ENCODE measurements at places on chromosomes 5 and 9.

GRCh38 chr5:173998531-173998930, 9.6 kb downstream of the C5orf47 start:
- no peak for DNase-seq

GRCh38 chr9:137150617-137151457, 11.9 kb downstream of the GRIN1 start:
- DNase-seq: no peak

- DNase-seq: no peak
Measured at GRCh38 chr5:118007262-118007661, 981.1 kb downstream of the DTWD2 start.

DNA sequence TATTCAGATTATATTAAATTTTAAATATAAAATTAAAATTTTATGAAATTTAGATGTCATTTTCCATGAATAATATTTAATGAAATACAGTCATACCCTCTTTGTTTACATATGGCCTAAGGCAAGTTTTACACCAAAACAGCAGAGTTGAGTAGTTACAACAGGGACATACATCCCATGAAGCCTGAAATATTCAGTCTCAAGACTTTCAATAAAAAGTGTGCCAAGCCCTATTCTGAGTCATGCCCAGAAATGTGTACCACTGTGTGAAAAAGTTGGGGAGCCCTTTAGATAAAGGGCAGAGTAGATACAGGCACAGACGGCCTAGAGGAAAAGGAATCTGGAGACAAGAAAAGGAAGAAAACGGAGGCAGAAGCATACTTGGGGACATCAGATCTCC, 261.3 kb downstream of the SGCD start:
- DNase-seq: no peak

GRCh38 chr9:71285191-71285656, 163.8 kb upstream of the TRPM3 start:
- DNase-seq: peak; percentile 69

DNA sequence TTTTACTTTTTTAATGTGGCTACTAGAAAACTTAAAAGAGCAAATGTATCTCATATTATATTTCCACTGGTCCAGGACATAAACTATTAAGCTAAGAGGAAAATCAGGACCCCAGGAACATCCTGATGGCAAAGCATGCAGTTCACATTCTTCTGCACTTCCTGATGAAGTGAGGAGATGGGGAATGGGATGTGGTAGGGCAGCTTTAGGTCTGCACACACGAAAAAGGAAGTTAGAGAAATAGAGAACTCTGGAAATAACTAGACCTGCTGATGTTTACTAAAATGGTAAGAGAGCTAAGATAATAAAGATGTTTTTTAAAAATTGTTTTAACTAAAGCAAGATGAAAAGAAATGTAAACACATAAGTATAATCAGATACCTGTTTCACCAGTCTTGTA, 39.7 kb upstream of the NIPBL start:
- no peak for DNase-seq

GRCh38 chr9:135186248-135187164, 99.0 kb downstream of the OLFM1 start:
- DNase-seq: no peak

GRCh38 chr5:72634444-72634843, 127.2 kb upstream of the ZNF366 start:
- peak; percentile 42 for DNase-seq

DNA sequence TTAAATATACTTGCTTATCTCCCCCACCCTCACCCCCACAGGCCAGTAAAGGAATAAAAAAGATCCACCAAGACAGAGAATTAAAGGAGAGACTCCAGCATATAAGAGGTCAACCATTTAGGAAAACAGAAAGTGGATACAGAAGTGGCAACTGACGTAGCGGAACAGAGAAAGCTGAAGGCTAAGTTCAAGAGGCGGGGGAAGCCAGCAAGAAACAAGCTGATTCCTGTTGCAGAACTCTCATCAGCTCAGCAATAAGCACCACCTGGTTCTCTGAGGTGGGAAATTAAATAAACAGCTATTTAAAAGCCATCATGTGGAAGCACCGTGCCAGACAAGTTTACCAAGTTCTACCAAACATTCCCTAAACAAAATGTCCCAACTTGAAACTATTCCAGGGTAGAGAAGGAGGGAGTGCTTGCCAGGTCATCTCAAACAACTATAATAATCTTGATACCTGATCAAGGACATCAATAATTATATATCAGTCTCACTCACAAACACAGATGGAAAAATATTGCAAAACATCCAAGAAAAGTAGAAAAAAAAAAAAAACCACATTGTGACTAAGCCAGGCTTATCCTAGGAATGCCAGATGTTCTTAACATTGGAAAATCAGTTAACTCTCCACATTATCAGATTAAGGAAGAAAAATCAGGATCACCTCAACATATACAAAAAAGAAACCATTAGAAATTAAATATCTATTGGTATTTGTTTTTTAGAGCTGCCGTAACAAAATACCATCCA, 7.3 kb upstream of the ARL15 start:
- DNase-seq: peak; percentile 55

DNA sequence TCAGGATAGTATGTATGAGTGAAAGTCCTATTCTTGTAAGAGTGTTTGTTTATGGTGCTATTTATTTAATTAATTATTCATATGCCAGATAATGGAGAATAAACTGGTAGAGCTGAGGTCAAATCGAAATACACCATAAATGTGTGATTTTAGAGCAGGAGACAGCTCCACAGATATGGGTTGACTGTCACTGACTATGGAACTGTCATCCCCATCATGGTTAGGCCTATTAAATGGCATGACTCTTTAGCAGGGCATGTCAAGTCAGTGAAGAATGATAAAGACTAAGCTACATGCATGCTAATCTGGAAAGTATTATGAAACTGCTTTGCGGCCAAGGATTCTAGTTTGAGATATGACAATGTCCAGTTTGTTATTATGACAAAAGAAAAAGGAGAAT, 658.6 kb downstream of the ISL1 start:
- DNase-seq: no peak

GRCh38 chr5:146369691-146370090, 31.1 kb downstream of the POU4F3 start:
- DNase-seq: peak; percentile 77

- DNase-seq: no peak
Measured at GRCh38 chr5:10295619-10296326, 11.9 kb downstream of the CMBL start.

- no peak for DNase-seq
Measured at GRCh38 chr5:61525512-61526206, 193.6 kb downstream of the ZSWIM6 start.

DNA sequence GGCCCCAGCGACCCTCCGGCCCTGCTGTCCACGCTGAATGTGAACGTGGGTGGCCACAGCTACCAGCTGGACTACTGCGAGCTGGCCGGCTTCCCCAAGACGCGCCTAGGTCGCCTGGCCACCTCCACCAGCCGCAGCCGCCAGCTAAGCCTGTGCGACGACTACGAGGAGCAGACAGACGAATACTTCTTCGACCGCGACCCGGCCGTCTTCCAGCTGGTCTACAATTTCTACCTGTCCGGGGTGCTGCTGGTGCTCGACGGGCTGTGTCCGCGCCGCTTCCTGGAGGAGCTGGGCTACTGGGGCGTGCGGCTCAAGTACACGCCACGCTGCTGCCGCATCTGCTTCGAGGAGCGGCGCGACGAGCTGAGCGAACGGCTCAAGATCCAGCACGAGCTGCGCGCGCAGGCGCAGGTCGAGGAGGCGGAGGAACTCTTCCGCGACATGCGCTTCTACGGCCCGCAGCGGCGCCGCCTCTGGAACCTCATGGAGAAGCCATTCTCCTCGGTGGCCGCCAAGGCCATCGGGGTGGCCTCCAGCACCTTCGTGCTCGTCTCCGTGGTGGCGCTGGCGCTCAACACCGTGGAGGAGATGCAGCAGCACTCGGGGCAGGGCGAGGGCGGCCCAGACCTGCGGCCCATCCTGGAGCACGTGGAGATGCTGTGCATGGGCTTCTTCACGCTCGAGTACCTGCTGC, 839 bp downstream of the KCNV2 start:
- no peak for DNase-seq

DNA sequence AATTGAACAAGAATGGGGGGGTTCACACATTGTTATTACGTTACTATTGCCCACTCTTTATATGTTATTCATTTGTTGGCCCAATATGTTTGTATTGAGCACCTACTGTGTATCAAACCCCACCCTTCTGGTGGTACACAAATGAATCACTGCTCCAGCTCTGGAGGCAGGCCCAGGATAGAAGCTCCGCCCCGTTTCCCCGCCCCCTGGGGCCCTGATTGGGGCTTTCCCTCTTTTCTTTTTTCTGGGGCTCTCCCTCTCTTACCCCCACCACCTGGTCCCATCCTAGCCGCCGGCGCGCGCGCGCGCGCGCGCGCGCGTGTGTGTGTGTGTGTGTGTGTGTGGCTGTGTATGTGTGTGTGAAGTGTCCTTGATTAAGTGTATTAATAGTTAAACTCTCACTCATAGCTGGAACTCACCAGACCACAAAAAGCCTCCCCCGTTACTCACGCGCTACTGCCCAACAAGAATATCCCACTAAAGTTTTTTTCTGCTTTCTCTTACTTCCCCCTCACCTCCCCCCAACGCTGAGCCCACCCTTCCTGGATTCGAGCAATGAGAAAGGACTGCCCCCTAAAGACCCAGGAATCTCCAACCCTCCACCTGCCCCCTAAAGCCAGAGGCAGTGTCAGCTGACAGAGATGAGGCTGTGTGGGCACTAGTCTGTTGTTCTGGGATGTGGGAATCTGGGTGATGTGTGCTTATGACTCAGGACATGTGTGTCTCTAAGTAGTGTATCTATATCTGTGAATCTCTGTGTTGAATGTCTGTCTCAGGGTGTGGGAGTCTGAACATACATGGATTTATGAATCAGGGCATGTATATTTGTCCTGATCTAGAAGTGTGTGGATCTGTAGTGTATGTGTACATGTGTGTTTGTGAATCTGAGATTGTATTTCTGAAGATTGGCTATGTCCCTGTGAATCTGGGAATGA, 4.0 kb downstream of the CXXC5 start:
- peak; percentile 84 for DNase-seq

DNA sequence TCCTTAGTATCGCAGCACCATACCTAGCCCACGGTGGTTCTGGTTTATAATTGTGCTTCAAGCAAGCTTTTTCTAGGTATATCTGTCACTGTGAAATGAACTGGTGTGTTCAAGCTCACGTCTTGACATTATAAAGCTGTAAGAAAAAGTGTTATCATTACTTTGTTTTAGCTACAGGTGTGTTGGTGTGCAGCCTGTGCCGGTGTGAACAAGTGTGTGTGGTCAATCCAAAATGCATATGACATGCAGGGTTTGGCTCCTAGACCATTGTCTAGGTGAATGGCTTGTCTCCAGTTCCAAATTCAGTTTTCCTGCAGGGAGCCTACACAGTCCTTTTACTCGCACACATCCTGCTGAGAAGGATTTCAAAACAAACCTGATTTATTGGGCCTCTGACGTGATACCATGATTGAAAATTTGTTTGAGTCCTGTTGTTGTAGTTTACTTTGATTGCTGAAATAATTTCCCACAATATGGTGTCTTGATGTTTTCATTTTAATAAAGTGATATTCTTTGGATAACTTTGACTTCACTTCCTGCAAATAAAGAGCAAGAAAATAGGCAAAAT, 3.7 kb downstream of the LSM11 start:
- peak; percentile 15 for DNase-seq

- no peak for DNase-seq
Measured at GRCh38 chr9:95138474-95138873, 179.0 kb downstream of the FANCC start.

DNA sequence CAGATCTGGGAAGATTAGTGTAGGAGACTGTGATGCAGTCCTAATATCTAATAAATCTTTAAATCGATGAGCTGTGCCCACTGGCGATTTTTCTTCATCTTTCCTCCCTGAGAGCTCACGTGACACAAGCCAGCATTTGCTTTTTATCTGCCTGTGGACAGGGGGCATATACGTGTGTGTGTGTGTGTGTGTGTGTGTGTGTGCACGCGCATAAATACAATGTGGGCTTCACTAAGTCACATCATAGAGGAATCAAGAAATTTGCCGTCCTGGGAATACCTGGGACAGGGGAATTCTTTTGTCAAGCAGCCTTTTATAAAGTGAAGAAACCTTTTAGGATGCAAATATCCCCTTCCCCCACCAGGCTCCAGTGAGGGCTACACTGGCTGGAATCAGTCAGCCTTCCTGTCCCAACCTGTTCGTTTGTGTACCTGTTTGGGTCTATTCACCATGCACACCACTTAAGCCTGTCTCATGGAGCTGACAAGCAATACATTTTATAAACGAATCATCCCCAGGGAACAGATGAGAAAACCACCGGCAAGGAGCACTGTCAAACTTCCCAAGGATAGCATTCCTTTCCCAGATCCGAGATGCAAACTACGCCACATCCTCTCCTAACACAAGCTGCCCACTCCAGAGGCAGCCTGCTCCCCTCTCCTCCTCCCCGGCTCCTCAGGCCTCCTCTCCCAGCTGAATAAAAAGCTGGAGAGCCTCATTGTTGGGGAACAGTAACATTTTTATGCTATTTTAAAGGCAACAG, 2.7 kb downstream of the EPB41L4B start:
- peak; percentile 18 for DNase-seq

DNA sequence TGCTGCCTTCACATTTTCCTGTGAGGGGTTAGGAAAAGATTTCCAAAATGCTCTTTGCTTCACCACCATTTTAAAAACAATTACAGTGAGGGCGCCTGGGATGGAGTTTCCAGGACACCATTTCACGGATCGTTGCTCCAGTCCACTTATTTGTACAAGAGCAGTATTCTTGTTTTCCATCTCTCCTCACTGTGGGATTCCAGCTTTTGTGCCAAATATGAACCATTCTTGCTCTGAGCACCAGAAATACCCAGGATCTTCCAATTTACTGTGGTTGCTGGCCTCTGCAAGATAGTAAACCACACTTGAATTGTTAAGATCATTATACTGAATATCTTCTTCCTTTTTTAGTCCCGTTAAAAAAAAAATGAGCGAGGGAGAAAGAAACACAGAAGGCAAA, 899.5 kb downstream of the TLE1 start:
- peak; percentile 45 for DNase-seq

- DNase-seq: peak; percentile 82
Measured at GRCh38 chr5:154779105-154779504, 23.9 kb downstream of the LARP1 start.

DNA sequence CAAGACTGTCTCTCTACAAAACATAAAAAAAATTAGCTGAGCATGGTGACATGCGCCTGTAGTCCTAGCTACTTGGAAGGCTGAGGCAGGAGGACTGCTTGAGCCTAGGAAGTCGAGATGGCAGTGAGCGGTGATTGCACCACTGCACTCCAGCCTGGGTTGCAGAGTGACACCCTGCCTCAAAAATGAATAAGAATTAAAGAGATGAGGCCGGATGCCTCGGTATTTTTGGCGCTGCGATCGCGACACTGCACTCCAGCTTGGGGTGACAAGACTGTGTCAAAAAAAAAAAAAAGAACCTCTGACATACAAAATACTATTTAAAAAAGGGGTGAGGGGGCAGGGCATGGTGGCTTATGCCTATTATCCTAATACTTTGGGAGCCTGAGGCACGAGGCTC, 7.3 kb downstream of the GPBP1 start:
- DNase-seq: no peak

- DNase-seq: peak; percentile 71
Measured at GRCh38 chr9:131500939-131501541, 1.7 kb upstream of the POMT1 start.

- peak; percentile 56 for DNase-seq
Measured at GRCh38 chr5:147522435-147522834, 12.6 kb upstream of the DPYSL3 start.

Measured in fibroblast of upper back skin (primary cell).